Endothelial cell of umbilical vein (primary cell): ENCODE measurements at places on chromosomes 4 and X. TPM values are rescaled to one million over a fixed set of nuclear protein-coding genes. Genes with fewer than 3 reads are reported as not detected.

DNA sequence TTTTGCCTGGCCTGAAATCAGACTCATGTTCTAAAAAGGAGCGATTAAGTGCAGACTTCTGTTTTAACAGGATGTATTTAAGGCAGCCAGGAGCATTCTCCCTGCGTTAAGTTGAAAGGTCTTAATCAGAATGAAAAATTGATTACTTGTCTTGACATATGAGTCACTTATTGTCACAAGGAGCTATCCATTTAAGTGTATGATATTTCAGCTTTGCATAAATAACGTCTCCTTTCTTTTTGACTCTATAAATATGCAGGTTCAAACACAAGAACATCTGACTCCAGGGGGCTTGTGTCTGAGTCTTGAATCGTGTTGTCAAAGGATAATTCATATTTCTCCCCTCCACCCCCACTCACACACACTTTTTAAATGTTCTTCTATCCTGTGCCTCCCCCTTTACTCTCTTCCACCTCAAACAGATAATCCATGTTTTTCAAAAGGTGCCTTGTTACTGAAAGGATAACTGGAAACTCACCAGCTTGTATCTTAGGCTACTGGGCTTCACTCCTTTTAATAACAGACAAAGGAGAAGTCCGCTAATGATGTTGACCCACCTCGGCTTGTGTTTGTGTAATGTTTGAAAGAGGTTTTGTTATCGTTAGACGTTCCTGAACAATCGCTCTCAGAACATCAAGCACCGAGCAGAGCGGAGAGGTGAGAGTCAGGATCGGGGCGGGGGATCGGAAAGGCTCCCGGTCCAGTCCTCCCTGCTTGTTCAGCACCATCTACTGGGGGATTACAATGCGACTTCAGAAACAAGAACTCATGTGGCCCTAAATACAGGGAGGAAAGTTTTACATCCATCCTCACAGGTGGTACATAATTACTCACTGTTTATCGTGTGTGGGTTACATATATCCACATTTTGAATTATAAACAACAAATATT lies 107.5 kb upstream of the RPL34 start:
- DNase-seq, result peak; percentile 23
- H3K27ac ChIP-seq, result no peak overlapping the region
- H3K27me3 ChIP-seq, result peaks cover 12% of the 10 kb centered on the region
- no peaks in the 10 kb centered on the region for H3K36me3 ChIP-seq

Gene MAGEA2
- total RNA-seq, result not detected in 2 replicates

Gene LAP3
- total RNA-seq, result 73.7 and 94.8 TPM in 2 replicates

DNA sequence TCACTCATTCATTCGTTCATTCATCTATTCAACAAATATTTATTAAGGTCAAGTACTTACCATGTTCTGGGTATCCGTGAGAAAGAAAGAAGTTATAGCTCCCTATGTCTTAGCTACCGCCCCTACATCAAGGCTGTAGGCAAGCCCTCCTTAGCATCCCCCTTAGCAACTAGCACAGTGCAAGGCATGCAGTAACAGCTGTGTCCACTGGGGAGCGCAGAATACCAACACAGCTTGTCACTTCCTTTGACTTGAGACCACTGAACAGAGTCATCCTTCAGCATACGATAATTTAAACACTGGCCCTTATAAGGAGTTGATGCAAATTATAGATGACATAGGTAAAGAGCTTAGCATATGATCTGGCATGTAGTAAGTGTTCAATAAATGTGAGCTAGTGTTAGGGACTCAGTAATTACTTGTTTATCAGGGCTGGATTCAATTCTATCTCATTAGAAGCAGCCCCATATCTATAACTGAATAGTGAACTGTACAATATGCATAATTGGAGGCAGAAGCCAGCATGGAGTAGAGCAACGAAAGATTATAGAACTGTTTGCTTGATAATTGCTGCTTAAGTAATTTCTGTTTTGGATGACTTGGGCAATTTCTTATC lies 8.7 kb downstream of the KIAA1210 start:
- peak; percentile 60 for DNase-seq
- no peaks in the 10 kb centered on the region for H3K4me1 ChIP-seq
- H3K27me3 ChIP-seq, result peaks cover 3% of the 10 kb centered on the region
- no peaks in the 10 kb centered on the region for H3K36me3 ChIP-seq
- no peak overlapping the region for H3K4me3 ChIP-seq
- no peak overlapping the region for H3K27ac ChIP-seq
